Stimulated activated CD4-positive, alpha-beta T cell treated with anti-CD3 and anti-CD28 coated beads, Interleukin-1b, Interleukin-23, amount 100 ng/mL, for 48 hours (primary cell): ENCODE measurements at places on chromosomes 12 and 14.

DNA sequence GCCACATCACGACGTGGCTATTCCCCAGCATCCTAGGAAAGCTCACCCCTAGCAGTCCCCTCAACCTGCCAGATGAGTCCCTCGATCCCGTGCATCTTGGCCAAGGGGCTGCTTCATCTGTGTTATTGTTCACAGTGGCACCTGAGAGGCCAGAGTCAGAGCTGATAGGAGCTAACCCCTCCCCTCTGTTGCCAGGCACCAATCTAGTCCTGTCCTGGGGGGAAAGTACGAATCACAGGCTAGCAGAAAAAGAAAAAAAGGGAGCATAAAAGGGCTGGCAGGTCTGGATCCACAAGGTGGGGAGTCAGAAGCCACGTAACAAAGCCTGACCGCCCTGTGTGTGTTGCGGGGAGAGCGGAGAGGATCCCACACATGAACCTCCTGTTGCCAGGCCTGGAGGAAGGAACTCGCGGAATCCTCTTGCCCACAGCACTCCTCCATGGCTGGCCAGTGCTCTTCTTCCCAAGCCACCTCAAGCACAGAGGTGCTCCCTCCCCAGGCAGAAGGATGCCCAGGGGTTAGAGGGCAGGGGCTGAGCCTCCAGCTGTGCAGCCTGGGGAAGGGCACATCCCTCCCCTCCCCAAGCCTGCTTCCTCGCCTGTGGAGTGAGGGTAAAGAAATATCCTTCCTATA is 91.8 kb downstream of the ITPK1 start:
- DNase-seq = no peak

DNA sequence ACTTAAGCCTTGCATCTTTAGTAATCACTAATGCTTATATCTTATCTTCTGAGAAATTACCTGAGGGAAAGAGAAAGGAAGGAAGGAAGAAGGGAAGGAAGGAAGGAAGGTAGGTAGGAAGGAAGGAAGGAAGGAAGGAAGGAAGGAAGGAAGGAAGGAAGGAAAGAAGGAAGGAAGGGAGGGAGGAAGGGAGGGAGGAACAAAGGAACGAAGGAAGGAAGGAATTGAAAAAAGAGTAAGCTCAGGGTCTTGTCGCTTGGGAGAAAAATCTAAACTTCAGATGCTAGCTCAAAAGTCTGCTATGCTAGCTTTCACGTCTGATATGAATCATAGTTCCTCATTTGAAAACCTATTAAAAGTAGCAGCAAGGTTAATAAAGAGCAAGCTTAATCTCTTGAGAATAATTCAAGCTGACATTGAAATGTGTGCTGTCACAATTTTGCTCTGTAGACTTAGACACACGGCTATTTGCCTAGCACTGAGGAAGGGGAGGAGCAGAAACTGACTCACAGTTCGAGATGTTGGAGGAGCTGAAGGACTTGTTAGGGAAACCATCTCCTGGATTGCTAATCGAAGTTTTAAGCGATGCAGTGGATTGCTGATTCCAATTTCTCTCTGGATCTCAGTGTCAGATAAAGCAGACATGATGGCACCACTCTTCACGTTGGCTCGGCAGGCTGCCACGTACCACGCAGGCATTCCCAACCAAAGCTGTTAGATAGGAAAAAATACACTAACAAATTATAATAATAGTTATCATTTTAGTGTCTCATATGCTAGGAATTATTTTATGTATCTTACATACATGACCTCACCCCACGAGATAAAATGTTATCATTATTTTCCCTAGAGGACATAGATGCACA is 216.7 kb downstream of the ACSS3 start:
- no peak for DNase-seq

- DNase-seq = no peak
Observed at GRCh38 chr14:51224551-51224950, 15.5 kb upstream of the TMX1 start.

GRCh38 chr12:68377881-68378280 is 45.7 kb upstream of the MDM1 start:
- DNase-seq = no peak

GRCh38 chr12:84502907-84503787 is 409.5 kb downstream of the SLC6A15 start:
- DNase-seq = peak; percentile 7

GRCh38 chr14:29453045-29453444 is 474.6 kb downstream of the PRKD1 start:
- no peak for DNase-seq

GRCh38 chr14:75660238-75660629 is 442 bp downstream of the ERG28 start:
- DNase-seq = no peak

- DNase-seq = no peak
Observed at GRCh38 chr12:99027461-99027860, 382.4 kb downstream of the APAF1 start.

DNA sequence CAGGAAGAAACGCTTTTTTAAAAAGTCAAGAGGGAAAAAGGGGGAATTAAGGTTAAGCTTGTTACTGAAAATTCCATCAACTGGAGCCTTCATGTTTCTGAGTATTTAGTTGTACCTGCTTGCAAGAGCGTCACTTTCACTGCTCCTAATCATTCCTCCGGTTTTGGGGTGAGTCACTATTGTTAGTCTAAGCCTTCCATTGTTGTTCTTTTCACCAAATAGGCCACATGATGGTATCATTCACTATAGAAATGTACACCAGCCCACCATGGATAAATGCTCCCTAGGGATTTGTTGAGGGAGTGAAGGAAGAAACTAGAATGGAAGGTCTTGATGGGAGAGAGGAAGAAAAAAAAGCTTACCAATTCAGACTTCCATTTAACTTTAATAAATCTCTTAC is 3.0 kb downstream of the IL22 start:
- no peak for DNase-seq

DNA sequence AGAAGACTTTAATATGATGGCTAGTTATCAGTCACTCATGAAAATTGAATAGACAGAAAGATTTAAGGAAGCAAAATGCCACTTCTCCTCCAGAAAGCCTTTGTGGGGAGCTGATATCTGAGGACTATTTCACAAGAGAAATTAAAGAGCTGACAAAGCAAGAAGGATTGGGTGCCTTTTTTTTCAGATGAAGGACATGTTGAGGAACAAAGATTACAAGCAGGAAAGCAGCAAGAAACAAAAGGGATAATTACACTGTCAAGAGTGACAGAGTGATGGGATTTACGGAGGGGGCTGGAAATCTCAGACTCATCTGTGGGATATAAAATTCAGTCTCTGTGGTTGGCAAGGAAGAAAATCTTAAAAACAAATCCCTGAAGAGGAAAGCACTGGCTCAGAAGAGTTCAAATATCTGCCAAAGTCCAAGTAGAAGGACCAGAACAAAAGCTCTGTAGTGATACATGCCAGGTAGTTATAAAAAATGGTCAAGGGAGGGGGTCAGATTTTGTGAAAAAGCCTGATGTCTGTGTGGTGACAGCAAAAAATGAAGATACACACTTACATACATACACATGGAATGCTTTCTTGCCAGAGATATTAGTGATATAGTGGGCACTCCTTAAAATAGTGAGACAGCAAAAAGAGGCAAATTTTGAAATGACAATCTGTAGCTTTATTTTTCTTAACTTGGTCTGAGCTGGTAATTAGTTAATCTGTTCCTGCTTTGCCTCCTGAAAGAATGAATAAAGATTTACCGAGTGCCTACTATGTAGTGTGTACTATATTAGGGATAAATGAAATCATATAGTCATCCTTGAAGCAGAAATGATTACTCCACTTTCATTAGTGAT is 62.9 kb downstream of the EPS8 start:
- no peak for DNase-seq

DNA sequence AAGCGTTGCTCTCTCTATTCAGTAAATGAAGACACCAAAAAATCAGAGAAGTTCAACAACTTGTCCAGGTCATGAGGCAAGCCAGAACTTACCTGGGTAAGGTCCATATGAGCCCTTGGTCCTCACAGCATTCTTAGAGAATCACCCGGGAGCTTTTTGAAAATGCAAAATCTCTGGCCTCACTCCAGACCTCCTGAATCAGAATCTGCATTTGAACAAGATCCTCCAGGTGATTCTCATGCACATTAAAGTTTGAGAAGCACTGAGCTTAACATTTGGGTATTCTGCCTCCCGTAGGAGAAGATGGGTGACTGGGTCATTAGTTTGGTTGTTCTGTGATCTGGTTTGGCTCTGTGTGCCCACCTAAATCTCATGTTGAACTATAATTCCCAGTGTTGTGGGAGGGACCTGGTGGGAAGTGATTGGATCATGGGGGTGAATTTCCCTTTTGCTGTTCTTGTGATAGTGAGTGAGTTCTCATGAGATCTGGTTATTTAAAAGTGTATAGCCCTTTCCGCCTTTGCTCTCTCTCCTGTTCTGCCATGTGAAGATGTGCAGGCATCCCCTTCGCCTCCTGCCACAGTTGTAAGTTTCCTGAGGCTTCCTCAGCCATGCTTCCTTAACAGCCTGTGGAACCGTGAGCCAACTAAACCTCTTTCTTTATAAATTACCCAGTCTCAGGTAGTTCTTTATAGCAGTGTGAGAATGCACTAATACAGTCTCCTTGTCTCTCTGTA is 221.2 kb downstream of the RAD51B start:
- DNase-seq = no peak

- no peak for DNase-seq
Observed at GRCh38 chr12:9221483-9221882, 13.3 kb upstream of the PZP start.

DNA sequence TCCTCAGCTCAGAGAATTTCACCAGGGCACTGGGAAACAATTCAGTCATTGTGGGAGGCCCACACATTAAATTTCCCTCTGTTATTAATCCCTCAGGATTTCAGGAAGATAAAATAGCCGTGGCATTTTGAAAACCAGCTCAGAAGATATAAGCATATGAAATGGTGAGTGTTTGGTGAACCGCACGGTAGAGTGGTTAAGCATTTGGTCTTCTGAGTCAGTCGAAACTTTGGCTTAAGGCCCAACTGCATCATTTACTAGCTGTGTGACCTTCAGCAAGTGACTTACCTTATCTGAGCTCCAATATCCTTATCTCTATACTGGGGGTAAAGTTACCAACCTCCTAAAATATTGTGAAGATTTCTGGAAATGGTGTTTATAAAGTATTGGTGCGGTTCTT is 5.2 kb upstream of the VRK1 start:
- no peak for DNase-seq

DNA sequence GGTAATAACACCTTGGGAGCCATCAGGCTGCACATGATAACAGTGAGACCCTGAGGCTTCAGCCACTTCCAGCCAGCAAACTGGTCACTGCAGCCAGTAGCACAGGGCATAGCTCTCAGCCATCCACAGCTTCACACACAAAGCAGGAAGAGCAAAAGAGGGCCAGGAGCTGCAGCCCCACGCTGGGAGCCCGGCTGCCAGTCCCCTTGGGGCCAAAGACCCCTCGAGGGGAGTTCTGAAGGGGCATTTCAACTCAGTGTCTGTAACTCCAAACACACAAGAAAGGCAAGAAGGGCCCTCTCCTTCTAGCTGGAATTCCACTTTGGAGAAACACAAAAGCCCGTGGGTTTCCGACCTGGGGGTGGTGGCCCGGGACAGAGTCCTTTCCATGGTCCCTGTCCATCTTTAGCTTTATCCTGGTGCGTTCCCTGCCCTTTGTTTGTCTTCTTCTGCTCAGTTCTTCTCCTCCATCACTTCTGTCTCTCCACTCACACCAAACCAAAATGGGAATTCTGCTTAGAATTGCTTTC is 151.8 kb upstream of the FKBP4 start:
- no peak for DNase-seq

- DNase-seq = no peak
Observed at GRCh38 chr14:103326078-103326477, 8.0 kb upstream of the EIF5 start.

DNA sequence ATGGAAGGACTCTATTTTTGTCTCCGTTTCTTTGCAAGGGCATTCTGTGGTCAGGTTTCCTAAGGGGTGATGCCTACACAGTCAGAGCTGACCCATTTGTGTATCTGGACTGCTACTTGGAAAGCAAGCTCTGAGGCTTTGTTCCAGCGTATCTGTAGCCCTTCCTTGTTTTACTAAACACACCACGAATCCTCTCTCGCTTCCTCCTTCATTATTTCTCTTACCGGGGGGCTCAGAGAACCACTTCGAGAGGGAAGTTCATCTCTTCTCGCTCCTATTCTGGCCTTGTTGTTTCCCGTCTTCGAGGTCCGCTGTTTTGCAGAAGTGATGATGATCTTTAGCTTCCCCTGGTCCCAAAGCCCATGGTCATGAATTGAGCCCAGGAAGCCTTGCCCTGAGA is 164.7 kb downstream of the SSPN start:
- DNase-seq = no peak

- no peak for DNase-seq
Observed at GRCh38 chr14:22047115-22047514, 373.5 kb upstream of the OR4E1 start.

DNA sequence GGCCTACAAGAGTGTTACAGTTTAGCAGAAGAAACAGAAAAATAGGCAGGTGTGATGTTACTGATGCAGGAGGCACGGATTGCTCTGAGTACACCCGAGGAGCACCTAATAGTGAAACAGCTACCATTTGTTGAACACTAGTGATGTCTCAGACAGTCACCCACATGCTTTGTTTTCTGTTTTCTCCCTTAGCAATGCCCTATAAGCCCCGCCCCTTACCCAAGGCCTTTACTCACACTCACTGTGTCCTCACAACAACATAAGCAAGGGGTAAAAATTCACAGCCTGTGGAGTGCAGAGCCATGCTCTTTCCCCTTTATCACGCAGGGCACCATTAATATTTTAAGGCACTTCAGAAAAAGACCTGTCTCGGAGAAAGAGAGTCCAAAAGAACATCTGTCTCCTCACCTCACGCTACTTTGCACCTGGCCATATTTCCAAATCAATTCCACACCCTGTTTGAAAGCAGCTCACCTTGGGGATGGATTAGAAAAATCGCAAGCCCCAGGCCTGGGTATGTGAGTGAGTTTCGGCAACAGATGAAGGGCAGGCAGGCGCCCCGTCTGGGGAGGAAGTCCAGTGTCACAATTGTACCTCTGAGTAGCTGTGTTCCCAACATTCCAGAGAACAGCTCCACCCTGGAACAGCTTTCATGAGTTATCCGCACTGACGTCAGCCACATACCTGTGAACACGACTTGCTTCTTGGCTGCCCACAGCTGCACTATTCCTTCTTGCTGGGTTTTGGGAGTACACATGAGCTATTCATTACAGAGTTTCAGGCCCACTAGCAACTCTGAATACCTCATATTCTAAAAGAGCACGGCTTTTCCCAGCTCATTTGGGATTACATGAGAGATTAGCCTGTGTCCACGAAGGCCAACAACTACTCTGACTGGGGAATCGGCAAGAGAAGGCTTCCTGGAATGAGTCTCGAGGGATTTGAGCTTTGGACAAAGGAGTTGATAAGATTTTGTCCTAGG is 26.0 kb downstream of the MAPK1IP1L start:
- peak; percentile 44 for DNase-seq

- no peak for DNase-seq
Observed at GRCh38 chr14:91371011-91371989, 46.3 kb downstream of the CCDC88C start.

DNA sequence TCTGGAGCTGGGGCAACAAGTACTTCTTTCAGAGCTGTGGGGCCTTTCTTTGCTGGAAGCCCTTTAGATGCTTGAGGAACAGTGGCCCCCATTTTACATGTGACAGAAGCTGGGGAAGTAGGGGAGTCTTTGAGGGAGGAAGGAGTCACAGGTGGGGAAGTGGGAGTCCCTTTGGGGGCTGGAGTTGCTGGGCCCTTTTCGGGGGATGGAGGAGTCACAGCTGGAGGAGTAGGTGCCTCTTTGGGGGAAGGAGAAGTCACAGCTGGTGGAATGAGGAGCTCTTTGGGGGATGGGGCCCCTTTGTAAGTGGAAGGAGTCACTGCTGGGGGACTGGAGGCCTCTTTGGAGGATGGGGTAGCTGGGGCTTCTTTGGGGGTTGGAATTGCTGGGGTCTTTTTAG is 8.6 kb downstream of the NACA start:
- no peak for DNase-seq

GRCh38 chr14:63922696-63923421 is 70.1 kb downstream of the SYNE2 start:
- no peak for DNase-seq
